ENCODE measurements at places on chromosomes 1 and 21. TPM values are rescaled to one million over a fixed set of nuclear protein-coding genes. Genes with fewer than 3 reads are reported as not detected.

DNA sequence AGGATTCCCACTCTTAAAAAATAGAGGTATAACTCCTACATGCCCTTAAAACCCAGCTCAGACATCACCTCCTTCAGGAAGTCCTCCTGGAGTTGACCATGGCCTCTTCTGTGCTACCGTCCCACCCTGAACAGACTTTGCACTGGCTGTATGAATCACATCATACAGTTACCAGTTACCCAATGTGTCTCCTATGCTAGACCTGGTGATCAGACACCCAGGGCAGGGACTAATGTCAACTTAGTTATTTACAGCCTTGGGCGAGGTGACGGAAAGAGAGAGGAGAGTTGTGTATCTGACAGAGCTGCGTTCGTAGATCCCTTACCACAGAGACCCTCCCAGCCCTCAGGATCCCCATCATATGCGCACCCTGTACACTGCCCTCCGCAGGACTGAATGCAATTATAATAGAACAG, 72.7 kb downstream of the SLC66A1 start:
- no peak for DNase-seq
- H3K27ac ChIP-seq = peak overlapping the region; percentile 94
- H3K27me3 ChIP-seq = no peaks in the 10 kb centered on the region
- peaks cover 41% of the 10 kb centered on the region for H3K4me1 ChIP-seq
- peaks cover 15% of the 10 kb centered on the region for H3K36me3 ChIP-seq

DNA sequence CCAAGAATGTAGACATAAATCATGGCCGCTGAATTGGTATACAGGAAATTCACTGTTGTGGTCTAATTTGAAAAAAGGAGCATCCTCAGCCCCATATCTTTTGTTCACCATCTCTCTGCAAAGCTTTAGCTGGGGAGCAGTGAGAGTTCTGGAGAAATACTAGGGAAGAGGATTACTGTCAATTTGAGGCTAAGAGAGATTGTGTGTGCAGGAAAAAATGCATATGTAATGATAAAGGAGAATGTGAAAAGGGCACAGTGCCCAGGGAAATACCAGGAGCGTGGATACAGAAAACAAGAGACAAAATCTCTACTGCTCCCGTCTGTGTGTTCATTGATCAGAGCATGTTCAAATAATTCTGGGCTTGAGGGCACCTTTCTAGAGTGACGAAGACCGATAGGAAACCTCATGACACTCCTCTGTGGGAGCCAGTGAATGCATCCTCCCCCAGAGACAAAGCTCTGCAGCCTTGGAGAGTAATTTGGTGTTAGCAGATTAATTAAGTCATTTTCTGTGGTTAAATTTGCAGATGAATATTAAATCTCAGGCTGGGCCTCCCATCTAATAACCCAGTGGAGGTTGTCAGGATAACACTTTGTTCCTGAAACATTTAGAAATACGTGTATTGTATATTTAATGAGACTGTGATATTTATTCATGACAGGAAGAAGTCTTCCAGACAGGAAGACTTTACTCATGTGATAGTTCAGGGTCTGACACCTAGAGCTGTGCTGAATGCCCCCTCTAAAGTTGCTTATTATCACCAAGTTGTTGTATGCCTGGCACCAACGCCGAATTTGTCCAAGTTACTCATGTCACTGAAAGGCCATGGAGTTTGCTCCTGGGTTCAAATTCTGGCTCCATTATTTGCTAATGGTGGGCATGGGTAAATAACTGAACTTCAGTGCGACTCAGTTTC, 287.3 kb upstream of the SGIP1 start:
- H3K27ac ChIP-seq = no peak overlapping the region
- H3K36me3 ChIP-seq = no peaks in the 10 kb centered on the region
- DNase-seq = no peak
- H3K27me3 ChIP-seq = no peaks in the 10 kb centered on the region

- H3K4me1 ChIP-seq = peaks cover 31% of the 10 kb centered on the region
- DNase-seq = no peak
- H3K27ac ChIP-seq = no peak overlapping the region
Measured at GRCh38 chr1:197786280-197786679, 11.0 kb upstream of the DENND1B start.

GRCh38 chr1:169565335-169566271, 20.7 kb downstream of the F5 start:
- peaks cover 36% of the 10 kb centered on the region for H3K4me1 ChIP-seq
- H3K27ac ChIP-seq = peak overlapping the region; percentile 86
- no peaks in the 10 kb centered on the region for H3K27me3 ChIP-seq
- H3K4me3 ChIP-seq = no peak overlapping the region
- DNase-seq = no peak

DNA sequence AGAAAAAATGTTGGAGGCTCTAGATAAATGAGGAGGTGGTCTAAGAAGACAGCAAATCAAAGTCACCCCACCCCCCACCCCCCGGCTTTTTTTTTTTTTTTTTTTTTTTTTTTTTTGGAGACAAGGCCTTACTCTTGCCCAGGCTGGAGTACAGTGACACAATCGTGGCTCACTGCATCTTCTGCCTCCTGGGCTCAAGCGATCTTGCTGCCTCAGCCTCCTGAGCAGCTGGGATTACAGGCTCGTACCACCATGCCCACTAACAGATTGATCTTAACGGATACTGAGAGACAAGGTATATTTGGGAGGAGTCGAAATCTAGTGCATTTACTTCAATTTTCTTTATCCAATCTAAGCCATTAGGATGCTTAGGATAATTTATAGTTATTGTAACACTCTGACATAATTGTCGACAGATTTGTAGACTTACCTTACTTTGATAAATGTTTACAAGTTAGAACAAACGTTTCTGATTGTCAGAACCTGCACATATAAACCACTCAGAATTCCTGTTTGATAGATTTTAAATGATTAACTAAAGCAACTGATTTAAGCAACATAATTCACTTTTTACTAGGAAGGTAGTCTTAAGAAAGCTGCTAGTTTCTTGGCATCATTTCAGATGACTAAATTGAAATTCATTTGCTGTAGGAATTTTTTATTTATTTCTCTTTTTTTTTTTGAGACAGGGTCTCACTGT, 33.7 kb upstream of the NBL1 start:
- no peak for DNase-seq
- no peaks in the 10 kb centered on the region for H3K27me3 ChIP-seq
- H3K36me3 ChIP-seq = peaks cover 3% of the 10 kb centered on the region
- H3K27ac ChIP-seq = peak overlapping the region; percentile 43
- H3K4me1 ChIP-seq = peaks cover 2% of the 10 kb centered on the region

MED8 gene
- 32.4 TPM for total RNA-seq

GRCh38 chr1:233865902-233866301, 38.6 kb upstream of the SLC35F3 start:
- no peak overlapping the region for H3K4me3 ChIP-seq
- DNase-seq = no peak
- H3K27ac ChIP-seq = no peak overlapping the region

CFHR5 gene
- not detected for total RNA-seq

PPFIA4 gene
- total RNA-seq = 35.3 TPM

- H3K27me3 ChIP-seq = peaks cover 19% of the 10 kb centered on the region
- DNase-seq = no peak
- H3K27ac ChIP-seq = no peak overlapping the region
- H3K4me1 ChIP-seq = peaks cover 3% of the 10 kb centered on the region
- H3K36me3 ChIP-seq = no peaks in the 10 kb centered on the region
Measured at GRCh38 chr1:7232441-7233236, 447.4 kb downstream of the CAMTA1 start.

EXO1 gene
- 9.4 TPM for total RNA-seq

DNA sequence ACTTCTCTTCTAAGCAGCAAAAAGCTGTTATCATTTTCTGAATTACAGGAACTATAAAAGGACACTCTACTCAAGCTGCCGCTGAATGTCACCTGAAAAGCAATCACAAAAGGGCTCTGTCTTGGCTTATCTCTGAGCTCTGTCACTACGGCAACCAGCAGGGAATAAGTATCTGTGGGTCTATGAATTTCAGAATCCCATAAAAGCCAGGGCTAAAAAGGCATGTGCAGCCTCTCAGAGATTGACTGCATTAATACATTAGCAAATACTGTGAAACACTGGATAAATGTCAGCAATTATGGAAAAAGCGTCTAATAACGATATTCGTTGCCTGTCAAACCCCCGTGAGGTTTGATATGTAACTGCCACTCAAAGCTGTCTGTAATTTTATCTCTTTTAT, 210.2 kb upstream of the DMRTA2 start:
- H3K4me3 ChIP-seq = no peak overlapping the region
- H3K27ac ChIP-seq = no peak overlapping the region
- H3K4me1 ChIP-seq = peaks cover 4% of the 10 kb centered on the region

- DNase-seq = peak; percentile 61
- H3K4me1 ChIP-seq = peaks cover 54% of the 10 kb centered on the region
- peak overlapping the region; percentile 4 for H3K4me3 ChIP-seq
- H3K27me3 ChIP-seq = no peaks in the 10 kb centered on the region
Measured at GRCh38 chr1:184622136-184622823, 132.4 kb downstream of the EDEM3 start.

DNA sequence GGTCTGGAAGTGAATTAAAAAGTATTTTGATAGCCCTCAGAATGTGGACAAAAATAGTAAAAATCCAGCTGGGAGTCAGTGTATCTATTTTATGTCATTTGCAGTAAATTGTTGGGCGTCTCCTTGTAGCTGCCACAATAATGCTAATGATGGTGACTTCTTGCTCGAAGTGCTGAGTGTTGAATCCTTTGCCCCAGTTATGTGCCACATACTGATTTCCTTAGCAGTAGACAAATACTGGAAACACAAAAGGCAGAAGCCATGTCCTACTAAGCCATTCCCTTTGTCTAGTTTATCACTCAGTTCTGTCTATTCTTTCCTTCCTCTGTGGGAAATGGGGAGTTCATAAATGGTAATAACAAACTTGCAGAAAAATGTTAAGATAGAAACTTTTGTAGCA, 70.7 kb upstream of the CXADR start:
- H3K4me1 ChIP-seq = peaks cover 46% of the 10 kb centered on the region
- H3K27ac ChIP-seq = no peak overlapping the region
- H3K27me3 ChIP-seq = no peaks in the 10 kb centered on the region
- no peak overlapping the region for H3K4me3 ChIP-seq

GRCh38 chr1:51877434-51878307, 856 bp downstream of the NRDC start:
- H3K4me1 ChIP-seq = peaks cover 16% of the 10 kb centered on the region
- no peak for DNase-seq
- H3K4me3 ChIP-seq = no peak overlapping the region

DNA sequence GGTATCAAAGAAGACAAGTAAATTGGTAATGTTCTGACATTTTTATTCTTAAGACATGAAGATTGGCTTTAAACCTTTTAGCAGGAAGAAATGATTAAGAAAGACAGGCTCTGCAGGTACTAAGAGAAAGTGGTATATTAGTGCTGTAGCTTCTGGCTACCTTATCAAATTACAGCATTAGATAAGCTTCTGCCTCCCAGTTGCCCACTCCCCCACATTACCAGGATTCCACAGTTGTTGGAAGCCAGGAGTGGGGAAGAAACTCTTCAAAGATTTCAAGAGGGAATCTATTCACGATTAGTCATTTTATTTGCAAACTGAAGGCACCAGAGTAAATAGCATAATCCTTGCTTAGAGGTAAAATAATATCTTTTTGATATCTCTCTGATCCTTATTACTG, 274.9 kb downstream of the LMO4 start:
- H3K27me3 ChIP-seq = no peaks in the 10 kb centered on the region
- peaks cover 41% of the 10 kb centered on the region for H3K4me1 ChIP-seq
- H3K36me3 ChIP-seq = peaks cover 12% of the 10 kb centered on the region
- no peak overlapping the region for H3K4me3 ChIP-seq
- H3K27ac ChIP-seq = peak overlapping the region; percentile 86
- no peak for DNase-seq

DMRTA2 gene
- not detected for total RNA-seq

DNA sequence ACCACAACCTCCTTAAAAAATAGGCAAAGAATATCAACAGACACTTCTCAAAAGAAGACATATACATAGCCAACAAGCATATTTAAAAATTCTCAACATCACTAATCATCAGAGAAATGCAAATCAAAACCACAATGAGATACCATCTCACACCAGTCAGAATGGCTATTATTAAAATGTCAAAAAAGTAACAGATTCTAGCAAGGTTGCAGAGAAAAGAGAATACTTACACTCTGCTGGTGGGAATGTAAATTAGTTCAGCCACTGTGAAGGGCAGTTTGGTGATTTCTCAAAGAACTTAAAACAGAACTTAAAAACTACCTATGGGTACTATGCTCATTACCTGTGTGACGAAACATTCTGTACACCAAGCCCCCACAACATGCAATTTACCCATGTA, 20.7 kb downstream of the CD1B start:
- H3K36me3 ChIP-seq = no peaks in the 10 kb centered on the region
- H3K4me1 ChIP-seq = no peaks in the 10 kb centered on the region
- no peak overlapping the region for H3K27ac ChIP-seq
- H3K27me3 ChIP-seq = no peaks in the 10 kb centered on the region
- no peak for DNase-seq

DNA sequence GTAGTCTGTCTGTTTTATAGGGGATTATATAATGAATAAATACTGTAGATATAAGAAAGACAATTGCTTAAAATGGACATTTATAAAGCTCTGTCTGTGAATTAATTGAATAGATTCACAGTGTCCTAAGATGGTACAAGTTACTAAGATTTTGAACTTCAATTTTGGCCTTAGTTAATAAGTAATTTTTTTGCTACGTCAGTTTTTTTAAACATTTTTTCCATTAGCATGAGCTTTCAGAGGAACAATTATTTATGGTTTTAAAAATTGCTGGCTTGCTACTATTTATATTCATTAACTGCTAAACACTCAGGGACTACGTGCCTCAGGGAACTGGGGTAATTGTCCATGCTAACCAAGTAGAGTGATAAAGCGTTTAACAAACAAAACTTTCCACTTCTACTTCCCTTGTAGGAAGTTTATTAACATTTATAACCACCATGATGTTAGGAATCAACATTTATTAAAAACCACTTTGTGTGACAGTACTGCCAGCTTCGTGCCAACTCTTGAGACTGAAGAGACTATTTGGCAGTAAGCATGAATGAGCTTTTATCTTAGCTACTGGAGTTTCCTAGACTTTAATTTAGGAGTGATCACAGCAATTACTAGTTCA, 65.4 kb upstream of the PTGS2 start:
- H3K27ac ChIP-seq = peak overlapping the region; percentile 21
- peaks cover 5% of the 10 kb centered on the region for H3K27me3 ChIP-seq
- peaks cover 14% of the 10 kb centered on the region for H3K4me1 ChIP-seq
- DNase-seq = no peak

CTSS gene
- 3.1 TPM for total RNA-seq

IL19 gene
- total RNA-seq = not detected

- peaks cover 25% of the 10 kb centered on the region for H3K4me1 ChIP-seq
- no peak overlapping the region for H3K27ac ChIP-seq
- no peak for DNase-seq
- H3K4me3 ChIP-seq = no peak overlapping the region
- H3K27me3 ChIP-seq = no peaks in the 10 kb centered on the region
Measured at GRCh38 chr1:84669831-84670230, 20.4 kb downstream of the SSX2IP start.

GRCh38 chr1:205961405-205961804, 18.1 kb upstream of the SLC26A9 start:
- H3K4me3 ChIP-seq = no peak overlapping the region
- H3K36me3 ChIP-seq = no peaks in the 10 kb centered on the region
- H3K4me1 ChIP-seq = peaks cover 9% of the 10 kb centered on the region
- DNase-seq = no peak
- no peak overlapping the region for H3K27ac ChIP-seq

GRCh38 chr1:203045821-203046594, 19.7 kb downstream of the PPFIA4 start:
- peaks cover 50% of the 10 kb centered on the region for H3K4me1 ChIP-seq
- no peak for DNase-seq
- no peak overlapping the region for H3K27ac ChIP-seq
- H3K27me3 ChIP-seq = no peaks in the 10 kb centered on the region

- peaks cover 63% of the 10 kb centered on the region for H3K27me3 ChIP-seq
- no peak overlapping the region for H3K4me3 ChIP-seq
- no peak overlapping the region for H3K27ac ChIP-seq
- peaks cover 7% of the 10 kb centered on the region for H3K4me1 ChIP-seq
Measured at GRCh38 chr1:208065862-208066261, 154.9 kb upstream of the CD34 start.

USP16 gene
- 32.0 TPM for total RNA-seq

All from mesothelial cell of epicardium (in vitro differentiated cells).